ENCODE measurements at places on chromosomes 7 and 10. TPM values are rescaled to one million over a fixed set of nuclear protein-coding genes. Genes with fewer than 3 reads are reported as not detected.

Gene FAM25A
- 371 TPM for total RNA-seq

Gene GALNT17
- total RNA-seq, result 3.1 TPM

Gene STEAP1B
- 0.29 TPM for total RNA-seq

Gene UPK3B
- total RNA-seq, result 13.3 TPM

Gene IQUB
- total RNA-seq, result not detected

Gene NEUROD6
- not detected for total RNA-seq

Gene SLC18A2
- 2.9 TPM for total RNA-seq

Gene CFAP46
- total RNA-seq, result 0.76 TPM

Gene PPP1R17
- total RNA-seq, result not detected

Gene MALRD1
- total RNA-seq, result not detected
